ENCODE measurements at places on chromosomes 6 and 20.

DNA sequence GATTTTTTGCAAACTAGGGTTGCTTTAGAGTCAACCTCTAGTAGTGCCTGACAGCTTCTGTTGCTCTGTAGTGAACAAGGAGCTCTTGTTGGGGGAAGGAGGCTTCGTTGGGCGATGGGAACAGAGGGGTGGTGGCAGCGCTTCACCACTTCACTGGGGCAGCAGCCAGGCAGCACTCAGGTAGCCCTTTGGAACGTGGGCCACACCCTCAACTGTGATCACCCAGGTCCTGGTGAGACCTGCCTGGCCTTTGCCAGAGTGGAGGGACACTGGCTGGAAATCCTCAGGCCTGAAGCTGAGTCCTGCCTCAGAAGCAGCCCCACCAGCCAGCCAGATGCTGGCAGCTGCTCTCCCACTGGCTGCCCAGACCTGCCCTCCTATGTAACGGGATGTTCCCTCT is 10.4 kb upstream of the EDN3 start:
- DNase-seq = no peak

GRCh38 chr6:64912966-64913365 is 794.1 kb downstream of the EYS start:
- no peak for DNase-seq

- DNase-seq = no peak
Observed at GRCh38 chr20:3935295-3935955, 46.2 kb downstream of the PANK2 start.

GRCh38 chr20:8782804-8783203 is 286.1 kb upstream of the PLCB4 start:
- no peak for DNase-seq

DNA sequence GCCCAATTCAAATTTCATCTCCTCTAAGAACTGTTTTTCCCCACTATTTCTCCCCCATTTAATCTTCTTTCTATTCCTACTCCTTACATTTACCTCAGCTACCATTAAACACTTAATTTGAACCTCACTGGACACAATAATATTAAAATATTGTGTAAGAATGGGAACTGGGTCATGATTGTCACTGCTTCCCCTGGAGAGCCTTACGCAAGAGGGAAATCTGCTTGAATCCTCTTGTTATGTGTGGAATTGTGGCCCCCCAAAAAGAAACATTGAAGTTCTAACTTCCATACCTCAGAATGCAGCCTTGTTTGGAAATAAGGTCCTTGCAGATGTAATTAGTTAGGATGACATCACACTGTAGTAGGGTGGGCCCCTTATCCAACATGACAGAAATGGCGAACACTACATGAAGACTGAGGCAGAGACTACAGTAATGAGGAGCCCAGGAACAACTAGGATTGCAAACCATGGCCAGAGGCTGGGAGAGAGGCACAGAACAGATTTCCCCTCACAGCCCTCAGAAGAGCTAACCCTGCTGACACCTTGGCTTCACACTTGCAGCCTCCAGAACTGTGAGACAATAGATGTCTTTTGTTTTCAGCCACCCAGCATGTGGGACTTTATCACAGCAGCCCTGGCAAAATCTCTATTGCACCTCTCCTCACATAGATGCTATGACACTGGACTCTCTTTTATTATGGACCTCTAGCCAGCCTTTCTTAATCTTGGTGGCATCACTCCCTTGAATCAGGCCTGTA is 29.9 kb downstream of the HIVEP2 start:
- DNase-seq = no peak

- DNase-seq = peak; percentile 55
Observed at GRCh38 chr6:106097411-106098231, 11.5 kb downstream of the PRDM1 start.
